ENCODE measurements at places on chromosomes 1 and 21.

DNA sequence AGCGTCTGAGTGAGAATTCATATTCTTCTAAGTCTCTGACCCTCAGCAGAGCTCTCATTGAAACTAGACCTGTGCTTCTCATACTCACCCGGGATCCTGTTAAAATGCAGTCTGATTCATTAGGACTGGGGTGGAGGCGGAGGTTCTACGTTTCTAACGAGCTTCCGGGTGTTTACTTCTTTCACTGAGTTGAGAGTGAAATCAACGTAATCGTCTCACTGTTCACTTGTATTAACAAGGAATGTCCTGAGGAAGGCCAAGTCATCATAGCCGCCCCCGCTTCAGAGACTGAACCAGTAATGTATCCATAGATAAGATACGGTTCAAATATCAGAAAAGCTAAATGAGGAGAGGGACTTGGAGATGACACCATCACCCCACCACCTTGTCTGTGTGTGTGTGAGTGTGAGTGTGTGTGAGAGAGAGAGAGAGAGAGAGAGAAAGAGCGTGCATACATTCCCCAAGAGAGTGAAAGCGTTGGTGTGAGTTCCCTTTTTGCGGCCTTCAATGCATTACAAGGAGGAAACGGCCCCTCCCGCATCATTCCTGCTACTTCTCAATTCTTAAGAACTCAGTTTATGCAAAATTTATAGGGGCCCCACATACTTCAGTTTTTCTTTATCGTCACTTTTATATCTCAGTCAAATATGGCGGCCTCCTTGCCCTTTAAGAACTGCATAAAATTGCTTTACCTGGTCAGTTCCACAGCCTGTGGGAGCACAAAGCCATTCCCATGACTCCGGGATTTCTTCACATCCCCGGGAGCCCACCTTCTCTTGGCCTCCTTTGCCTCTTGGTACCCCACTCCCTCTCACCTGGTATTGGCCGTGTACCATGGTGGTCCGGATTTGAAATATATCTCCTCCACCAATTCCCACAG, 19.8 kb downstream of the KMO start:
- DNase-seq, result no peak

- DNase-seq, result no peak
Measured at GRCh38 chr21:15301014-15301413, 236.2 kb upstream of the NRIP1 start.

GRCh38 chr1:90411185-90411584, 305.9 kb downstream of the BARHL2 start:
- no peak for DNase-seq

DNA sequence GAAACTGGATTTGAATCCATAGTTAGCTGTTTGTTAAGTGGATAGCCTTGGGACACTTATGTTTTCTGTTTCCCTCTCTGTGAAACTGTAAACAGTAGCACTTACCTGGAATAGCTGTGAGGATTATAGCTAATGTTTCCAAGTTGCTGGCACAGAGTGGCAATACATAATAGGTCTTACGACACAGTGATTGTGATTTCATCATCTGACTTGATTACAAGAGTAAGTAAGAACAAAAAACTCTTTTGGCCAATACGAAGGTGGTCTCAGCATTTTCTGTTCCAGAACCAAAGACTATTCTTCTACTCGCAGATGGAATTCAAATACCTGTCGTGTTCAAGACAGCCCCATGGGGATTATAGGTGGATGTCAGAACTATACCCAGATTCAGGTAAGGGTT, 2.1 kb downstream of the C8B start:
- DNase-seq, result no peak

All from midbrain (tissue), 1 donor.